ENCODE measurements at places on chromosomes 1 and 21.

GRCh38 chr1:24955161-24955560 is 25.1 kb upstream of the RUNX3 start:
- DNase-seq: no peak

- DNase-seq: no peak
Measured at GRCh38 chr1:200982071-200982945, 41.2 kb downstream of the KIF21B start.

DNA sequence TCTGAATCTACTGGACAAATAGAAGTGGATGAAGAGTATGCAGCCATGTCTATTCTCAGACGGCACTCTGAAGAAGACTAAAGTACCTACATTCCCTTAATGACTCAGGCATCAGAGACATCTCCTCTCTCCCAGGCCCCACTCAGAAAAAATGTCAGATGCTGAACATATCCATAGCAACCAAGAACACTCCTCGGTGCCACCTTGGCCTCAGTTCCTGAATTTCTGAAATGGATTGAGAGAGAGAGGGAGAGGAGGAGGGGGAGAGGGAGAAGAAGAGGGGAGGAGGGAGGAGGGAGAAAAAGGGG is 16.0 kb upstream of the OVAAL start:
- DNase-seq: no peak

DNA sequence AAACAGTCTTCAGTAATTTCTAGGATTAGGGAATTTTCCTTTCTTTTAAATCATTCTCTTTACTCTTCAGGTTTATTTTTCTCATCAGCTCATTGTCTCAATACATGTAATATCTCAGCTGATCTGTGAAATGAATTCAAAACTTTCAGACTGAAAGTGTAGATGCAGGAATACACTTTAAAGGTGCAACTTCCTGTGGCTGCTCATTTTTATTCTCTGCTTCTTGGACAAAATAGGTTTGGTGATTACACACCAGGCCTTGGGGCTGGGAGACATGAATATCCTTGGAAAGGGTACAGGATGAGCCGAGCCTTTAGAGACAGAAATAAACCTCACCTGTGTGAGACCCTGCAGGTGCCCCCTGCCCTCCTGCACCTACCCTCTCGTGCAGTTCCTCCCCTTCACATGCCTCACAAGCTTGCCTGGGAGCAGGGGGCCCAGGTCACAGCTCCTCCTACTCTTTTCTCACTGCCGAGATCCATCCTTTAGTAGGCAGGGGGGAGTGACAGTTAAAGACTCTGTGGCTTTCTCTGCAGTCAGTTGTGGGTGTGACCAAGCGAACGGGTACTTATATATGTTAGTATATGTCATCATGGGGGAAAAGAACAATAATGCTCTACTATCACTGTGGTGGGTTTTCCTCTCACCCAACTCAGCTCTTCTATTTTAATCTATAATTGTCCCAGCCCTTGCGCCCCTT is 23.6 kb downstream of the XCL2 start:
- no peak for DNase-seq

GRCh38 chr1:169240449-169241232 is 127.0 kb downstream of the NME7 start:
- no peak for DNase-seq

DNA sequence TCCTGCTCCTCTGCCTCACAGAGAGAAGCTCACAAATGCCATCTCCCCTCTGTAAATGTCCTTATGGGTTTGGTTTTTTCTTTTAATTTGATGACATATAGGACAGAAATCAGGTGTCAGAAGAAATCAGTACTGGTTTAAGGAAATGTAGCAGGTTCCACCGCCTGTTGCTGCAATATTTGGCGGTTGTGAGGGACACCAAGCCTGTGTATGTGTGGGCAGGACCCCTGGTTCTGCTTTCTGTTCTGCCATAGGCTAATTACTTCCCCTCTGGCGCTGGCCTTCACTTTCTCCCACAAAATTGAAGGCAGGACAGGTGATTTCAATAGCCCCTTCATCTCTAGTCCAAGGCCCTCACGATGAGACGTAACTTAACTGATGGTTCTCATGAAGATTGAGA is 69.2 kb downstream of the PRDM2 start:
- DNase-seq: no peak

DNA sequence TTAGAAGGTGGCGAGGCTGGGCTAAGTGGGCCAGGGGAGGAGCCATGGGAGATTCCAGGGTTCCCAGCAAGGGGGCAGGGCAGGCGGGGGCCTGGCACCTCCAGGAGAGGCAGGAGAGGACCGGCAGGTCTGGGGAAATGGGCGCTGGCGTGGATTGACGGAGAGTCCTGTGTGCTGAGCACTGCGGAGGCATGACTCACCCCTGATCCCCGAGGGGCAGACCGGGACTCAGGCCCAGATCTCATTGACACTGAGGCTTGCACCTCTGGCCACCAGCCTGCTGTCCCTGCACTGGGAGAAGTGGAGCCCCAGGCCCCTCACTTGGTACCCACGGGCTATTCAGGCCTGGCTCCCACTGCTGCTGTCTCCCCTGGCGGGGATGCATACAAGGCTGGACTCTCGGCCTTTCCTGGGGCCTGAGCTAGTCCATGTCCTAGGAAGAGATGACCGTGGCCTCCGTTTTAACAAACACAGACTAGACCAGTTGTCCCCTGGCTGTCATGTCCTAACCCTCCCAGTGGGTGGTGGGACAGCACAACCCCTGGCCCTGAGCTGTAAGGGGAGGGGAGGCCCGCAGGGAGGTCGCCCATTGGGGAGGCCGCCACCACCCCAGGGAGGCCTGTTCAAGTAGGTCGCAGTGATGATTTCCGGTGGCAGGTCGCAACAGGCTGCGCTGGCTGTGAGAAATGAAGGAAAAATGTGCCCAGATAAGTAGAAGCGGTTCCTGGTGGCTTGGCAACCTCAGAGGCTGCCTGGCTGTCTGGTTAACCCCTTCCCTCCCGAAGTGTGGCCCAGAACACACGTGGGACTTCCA is 39.7 kb downstream of the RIPK4 start:
- no peak for DNase-seq

DNA sequence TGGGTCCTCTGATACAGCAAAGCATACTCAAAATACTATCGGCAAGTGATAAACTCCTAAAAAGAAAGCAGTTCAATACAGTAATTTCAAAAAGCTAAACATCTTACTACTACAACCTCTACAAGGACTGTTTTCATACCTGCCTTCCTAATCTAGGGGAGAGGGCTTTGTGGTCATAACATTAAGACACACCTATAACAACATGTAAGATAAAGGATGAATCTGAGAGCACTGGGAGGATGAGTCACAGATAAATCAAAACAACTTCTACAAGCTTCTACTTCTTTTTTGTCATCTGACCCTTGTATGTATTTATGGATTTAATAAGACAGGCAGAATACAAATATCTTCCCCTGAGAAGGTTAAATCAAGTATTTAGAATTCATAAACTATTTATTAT is 40.0 kb downstream of the LTN1 start:
- DNase-seq: no peak

DNA sequence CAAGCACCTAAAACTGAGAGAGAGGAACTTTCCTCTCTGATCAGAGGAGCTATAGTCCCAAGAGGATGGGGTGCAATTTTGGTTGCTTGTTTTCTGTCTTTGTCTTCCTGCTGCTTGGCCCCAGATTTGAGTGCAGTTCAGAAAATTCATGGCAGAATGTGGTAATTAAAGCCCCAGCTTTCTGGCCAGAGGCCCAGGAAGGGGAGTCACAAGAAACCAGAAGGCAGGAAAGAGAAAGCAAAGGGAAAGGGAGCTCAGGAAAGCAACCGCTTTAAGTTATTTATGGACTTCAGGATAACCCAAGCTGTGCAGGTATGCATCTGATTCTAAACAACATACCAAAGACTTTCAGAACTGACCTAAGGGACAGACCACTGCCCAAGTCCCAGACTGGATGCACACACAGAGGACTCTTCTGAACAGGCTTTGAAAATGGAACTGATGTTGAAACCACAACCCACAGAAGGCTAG is 88.8 kb downstream of the ST3GAL3 start:
- peak; percentile 54 for DNase-seq

DNA sequence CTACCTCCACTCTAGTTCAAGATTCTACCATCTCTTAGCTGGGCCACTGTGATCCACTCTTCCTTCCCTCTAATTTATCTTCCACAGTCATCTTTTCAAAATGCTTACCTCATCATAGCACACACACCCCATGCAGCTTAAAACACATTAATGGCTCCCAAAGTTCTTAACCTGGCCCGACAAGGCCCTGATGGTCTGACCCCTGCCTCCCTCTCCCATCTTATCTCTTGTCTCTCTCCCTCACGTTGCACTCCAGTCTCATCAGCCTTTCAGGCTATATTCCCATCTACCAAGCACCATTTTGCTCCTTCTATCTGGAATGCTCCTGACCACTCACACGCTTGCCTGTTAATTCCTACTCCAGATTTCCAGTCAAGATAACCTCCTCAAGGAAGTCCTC is 2.5 kb upstream of the ZBTB8A start:
- no peak for DNase-seq

GRCh38 chr1:174569240-174569639 is 121.5 kb downstream of the GPR52 start:
- DNase-seq: no peak

DNA sequence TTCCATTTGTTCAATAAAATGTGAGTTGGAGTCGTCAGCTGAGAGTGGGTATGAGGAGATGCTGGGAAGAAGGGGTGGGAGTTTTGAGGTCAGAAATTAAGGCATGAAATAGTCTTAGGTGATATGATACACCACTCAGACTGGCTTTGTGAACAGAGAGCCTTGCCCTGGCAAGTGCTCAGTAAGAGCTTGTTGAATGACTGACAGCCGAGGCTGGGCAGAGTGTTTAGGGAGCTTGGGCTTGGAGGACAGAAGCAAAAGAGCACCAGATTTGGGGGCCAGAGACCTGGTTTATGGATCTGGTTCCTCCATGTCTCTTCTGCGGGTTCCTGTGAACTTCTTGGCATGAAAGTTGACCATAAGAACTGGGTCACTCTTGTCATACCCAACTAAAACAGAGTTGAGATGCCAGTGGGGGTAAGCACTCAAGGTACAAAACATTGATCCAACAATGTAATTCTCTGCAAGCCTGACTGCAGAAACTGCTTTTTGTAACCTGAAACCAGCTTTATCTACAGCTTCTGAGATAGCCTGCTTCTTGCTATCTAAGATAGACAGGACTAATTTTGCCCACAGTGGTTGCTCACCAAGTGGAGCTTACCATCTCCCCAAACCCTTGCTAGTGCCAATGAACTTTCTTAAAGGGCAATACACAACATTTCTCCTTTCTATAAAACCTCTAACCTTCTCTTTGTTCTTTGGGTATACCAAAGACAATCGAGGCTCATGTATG is 126.4 kb downstream of the TENT5C start:
- no peak for DNase-seq

- DNase-seq: no peak
Measured at GRCh38 chr1:200866521-200866920, 6.3 kb upstream of the GPR25 start.

- DNase-seq: no peak
Measured at GRCh38 chr1:183087001-183087400, 63.8 kb downstream of the LAMC1 start.

DNA sequence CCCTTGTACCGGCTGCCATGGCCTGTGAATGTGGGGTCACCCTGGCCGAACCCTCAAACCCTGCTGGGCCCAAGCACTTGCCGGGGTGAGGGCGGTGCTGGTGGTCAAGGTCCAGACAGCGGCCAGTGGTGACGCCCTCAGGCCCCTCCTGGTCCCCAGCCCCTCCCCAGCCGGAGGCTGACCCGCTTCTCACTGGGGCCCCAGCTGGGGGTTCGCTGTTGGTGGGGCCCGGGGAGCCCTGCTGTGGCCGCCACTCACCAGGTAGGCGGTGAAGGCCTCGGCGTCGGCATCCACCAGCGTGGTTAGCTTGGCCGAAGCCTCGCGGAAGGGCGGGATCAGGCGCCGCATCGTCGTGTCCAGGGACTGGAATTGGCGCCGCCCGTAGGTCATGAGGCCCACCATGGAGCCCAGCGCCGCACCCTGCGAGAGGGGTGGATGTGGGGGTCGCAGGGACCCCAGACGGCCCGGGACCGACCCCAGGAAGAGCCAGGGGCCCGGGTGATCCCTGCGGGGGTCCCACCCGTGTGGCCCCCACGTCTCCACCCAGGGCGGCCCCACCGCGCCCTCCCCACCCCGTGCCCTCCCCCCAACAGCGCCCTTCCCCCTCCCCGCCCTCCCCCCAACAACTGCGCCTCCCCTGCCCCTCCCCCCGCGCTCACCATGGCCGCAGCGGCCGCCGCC is 10.1 kb downstream of the FTCD start:
- no peak for DNase-seq

DNA sequence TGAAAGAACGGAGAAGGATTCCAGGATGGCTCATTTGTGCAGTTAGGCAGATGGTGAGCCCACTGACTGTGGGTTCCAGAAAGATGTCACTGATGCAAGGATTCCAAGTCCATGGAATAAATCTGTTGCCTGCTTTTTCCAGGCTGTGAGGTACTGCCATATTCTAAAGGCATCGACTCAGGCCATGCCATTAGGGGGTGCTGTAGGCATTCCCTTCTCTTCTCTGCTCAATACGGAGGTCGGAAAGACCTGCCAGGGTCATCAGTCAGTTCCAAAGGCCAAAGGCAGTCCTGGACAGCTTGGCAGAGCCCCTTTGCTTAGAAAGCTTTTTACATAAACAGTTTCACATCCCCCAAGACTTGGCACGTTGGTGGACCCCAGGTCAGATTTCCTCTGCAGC is 31.7 kb upstream of the TMEM125 start:
- peak; percentile 10 for DNase-seq

GRCh38 chr1:40895601-40896000 is 33.4 kb upstream of the CITED4 start:
- no peak for DNase-seq

DNA sequence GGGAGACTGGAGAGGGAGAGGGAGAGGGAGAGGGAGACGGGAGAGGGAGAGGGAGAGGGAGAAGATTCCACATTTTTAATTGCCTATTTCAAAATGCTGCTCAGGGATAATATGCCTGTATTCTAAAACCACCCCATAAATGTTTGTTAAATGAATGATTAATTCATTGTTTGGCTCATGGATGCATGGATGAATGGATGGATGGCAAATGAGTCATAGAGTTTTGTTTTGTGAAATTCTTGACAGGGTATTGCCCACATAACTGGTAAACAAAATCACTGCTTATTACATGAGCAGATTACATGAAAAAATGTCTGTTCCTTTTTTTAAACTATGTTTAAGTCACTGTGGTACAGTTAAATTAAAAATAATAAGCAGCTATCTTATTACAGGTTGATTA is 220.4 kb downstream of the ZP4 start:
- no peak for DNase-seq

- no peak for DNase-seq
Measured at GRCh38 chr21:45154511-45155508, 80.4 kb downstream of the ADARB1 start.

DNA sequence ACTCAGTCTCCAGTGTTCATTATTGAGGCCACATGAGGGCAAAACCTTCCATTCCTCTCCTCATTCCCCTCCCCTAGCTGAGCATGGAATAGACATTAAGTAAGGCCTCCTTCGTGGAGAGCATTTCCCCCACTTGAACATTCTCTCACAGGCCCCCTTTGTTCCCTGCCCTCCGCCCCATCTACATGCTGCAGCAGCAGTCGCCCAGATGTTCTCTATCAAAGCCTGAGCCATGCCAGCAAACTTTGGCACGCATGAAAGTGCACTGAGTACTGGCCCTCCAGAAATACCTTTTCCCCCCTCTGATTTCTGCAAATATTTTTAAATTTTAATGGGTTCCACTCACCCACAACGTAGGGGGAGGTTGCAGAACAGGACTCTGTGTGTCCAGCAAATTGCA is 20.9 kb upstream of the GORAB start:
- DNase-seq: no peak

All from NCI-H2081 (cell line).